ENCODE measurements at places on chromosomes 11 and 22. TPM values are rescaled to one million over a fixed set of nuclear protein-coding genes. Genes with fewer than 3 reads are reported as not detected.

The LAMTOR1 gene
- 85.4 TPM for total RNA-seq

The PNPLA3 gene
- 11.4 TPM for total RNA-seq

The PKP3 gene
- 56.9 TPM for total RNA-seq

The BRSK2 gene
- 53.2 TPM for total RNA-seq

The NCR3LG1 gene
- 1.3 TPM for total RNA-seq

The GAL3ST3 gene
- total RNA-seq: 3.9 TPM

The MS4A6A gene
- total RNA-seq: not detected

The VSIG10L2 gene
- not detected for total RNA-seq

DNA sequence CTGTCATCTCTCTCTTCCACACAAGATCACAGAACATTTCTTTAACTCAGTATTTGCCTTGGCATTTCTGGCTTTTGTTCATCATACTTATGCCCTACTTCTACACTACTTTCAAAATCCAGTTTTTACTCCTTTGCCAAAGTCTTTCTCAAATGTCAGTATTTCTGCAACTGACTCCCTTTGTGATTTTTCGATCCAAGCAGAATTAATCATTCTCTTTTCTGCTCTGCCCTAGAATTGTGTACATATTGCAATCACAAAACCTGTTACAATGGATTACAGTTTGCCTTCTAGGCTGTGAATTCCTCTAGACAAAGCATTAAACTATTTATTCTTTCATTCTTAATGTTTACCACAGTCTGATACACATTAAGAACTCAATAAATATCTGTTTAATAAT is 33.3 kb upstream of the GLYAT start:
- peaks cover 12% of the 10 kb centered on the region for H3K4me1 ChIP-seq
- no peak overlapping the region for H3K27ac ChIP-seq
- no peak for DNase-seq
- H3K27me3 ChIP-seq: no peaks in the 10 kb centered on the region

DNA sequence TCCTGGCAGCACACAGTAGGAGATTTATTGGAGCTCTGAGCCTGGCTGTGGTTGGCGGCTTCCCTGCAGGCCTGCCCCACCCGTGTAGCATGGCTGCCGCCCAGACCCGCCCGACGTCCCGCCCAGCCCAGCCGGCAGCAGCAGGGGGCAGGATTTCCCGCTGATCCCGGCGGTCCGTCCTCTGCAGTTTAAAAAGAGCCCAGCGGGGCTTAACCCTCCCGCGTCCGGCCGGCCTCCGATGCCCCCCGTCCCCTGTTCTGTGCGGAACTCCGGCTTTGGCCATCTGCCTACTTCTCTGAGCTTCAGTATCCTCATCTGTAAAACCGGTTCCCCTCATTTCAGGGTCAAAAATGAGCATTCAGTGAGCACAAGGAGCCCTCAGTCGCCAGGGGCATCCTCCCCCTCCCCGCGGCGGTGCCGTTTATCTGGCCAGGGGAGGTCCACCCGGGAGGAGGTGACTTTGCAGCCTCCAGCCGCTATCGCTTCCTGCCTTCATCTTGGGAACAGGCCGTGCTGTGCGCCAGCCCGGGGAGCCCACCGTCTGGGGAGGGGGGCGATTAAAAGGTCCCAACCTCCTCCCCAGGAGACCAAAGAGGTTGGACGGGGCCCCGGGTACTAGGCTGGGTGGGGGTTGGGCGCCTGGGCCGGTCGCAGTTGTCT is at the start of gene GAS2L1:
TSS of gene GAS2L1 (plus strand) at position 476 of the 660 bp plus-strand sequence. CDS start 1,456 bp downstream, outside the sequence.
- H3K4me3 ChIP-seq: peak within 1 kb of the TSS; percentile 81
- peak; percentile 64 for DNase-seq
- peak within 1 kb of the TSS; percentile 86 for H3K27ac ChIP-seq
- no peaks in the 10 kb centered on the region for H3K27me3 ChIP-seq

GRCh38 chr22:50346470-50346869 is 3.3 kb downstream of the PPP6R2 start:
- H3K27ac ChIP-seq: no peak overlapping the region
- no peak for DNase-seq
- no peaks in the 10 kb centered on the region for H3K36me3 ChIP-seq
- H3K4me3 ChIP-seq: no peak overlapping the region

DNA sequence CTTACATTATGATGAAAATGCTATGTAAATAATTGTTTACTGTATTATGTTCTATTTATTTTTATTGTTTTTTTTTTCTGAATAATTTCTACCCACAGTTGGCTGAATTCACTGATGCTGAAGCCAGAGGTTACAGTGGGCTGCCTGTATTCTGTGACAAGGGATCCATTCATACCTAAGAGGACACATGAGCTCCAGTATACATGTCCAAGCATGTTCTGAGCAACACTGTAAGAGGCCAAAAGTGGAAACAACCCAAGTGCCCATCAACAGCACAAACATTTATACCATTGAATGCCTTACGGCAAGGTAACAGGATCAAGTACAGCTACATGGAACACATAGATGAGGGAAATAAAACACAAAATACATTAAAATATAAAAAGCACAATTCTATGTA is 1.4 kb upstream of the SRSF8 start:
- peaks cover 12% of the 10 kb centered on the region for H3K4me1 ChIP-seq
- H3K36me3 ChIP-seq: peaks cover 3% of the 10 kb centered on the region
- H3K27me3 ChIP-seq: peaks cover 11% of the 10 kb centered on the region
- H3K27ac ChIP-seq: no peak overlapping the region
- no peak for DNase-seq

DNA sequence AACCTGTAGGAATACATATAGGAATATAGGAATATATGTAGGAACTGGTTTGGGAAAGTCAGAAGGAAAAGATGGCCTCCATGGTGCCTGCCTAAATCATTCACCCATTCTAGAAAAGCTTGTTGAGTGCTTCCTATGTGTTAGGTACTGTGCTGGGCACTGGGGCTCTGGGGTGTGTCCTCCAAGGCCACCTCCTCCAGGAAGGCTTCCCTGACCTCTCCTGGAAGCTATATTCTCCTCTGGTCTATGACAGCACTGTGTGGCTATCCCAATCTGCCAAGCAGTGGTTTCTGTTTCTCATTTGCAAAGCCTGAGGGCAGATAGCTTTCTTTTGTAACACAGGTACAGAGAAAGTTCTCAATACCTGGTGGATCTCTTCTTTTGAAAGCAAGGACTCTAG is 30.2 kb downstream of the IRAG1 start:
- no peaks in the 10 kb centered on the region for H3K36me3 ChIP-seq
- no peaks in the 10 kb centered on the region for H3K27me3 ChIP-seq
- peaks cover 14% of the 10 kb centered on the region for H3K4me1 ChIP-seq
- H3K27ac ChIP-seq: no peak overlapping the region
- H3K4me3 ChIP-seq: no peak overlapping the region
- no peak for DNase-seq

DNA sequence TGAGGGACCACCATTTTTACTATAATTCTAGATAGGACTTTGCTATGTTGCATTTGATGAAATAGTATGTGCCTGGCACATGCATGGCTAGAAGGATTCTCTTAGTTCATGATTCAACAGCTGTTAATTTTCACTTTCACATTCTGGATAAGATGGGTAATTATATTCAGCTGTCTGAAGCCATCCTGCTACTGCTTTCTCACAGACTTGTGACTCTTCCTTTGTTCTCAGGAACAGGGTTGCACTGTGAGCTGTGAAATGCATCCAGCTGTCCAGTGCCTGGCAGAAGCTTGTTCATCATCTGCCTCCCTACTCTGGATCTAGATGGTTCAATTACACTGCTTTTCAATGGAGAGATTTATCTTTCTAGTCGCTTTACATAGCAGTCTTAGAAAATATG is 610.1 kb upstream of the ANO5 start:
- no peak overlapping the region for H3K4me3 ChIP-seq
- H3K27ac ChIP-seq: no peak overlapping the region
- H3K4me1 ChIP-seq: no peaks in the 10 kb centered on the region
- H3K36me3 ChIP-seq: no peaks in the 10 kb centered on the region
- DNase-seq: no peak
- H3K27me3 ChIP-seq: peaks cover 4% of the 10 kb centered on the region

DNA sequence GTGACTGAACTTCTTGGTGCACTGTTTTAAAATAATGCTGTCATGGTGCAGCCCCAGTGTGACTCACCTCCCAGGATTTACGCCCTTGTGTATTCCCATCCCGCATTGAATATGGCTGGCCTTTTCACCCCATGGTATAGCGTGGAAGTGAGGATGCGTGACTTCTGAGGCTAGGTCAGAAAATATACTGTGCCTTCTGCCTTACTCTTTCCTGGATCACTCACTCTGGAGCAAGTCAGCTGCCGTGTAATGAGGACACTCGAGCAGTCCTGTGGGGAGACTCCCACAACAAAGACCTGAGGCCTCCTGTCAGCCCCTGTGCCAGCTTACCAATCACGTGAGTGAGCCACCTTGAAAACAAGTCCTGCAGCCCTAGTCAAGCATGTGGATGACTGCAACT is 471.9 kb upstream of the KIRREL3 start:
- no peak for DNase-seq
- H3K27ac ChIP-seq: no peak overlapping the region
- no peak overlapping the region for H3K4me3 ChIP-seq

DNA sequence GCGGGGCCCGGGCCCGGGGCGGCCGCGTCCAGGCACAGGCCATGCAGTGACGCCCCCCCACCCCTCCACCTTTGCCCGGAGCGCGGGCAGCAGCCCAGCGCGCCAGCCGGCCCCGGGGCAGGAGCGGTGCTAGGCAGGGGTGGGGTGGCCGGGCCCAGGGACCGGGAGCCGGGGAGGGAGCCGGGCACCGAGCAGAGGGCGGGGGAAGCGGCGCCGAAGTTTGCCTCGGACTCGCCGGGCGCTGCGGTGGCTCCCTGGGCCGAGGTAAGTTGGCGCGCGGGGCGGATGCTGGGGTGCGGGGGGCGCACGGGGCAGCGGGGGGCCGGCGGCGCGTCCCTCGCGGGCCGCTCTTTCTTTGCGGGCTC is 332 bp downstream of the TEAD1 start:
- no peak overlapping the region for H3K27ac ChIP-seq
- no peaks in the 10 kb centered on the region for H3K27me3 ChIP-seq
- H3K4me3 ChIP-seq: no peak overlapping the region
- peaks cover 33% of the 10 kb centered on the region for H3K4me1 ChIP-seq
- H3K36me3 ChIP-seq: no peaks in the 10 kb centered on the region

DNA sequence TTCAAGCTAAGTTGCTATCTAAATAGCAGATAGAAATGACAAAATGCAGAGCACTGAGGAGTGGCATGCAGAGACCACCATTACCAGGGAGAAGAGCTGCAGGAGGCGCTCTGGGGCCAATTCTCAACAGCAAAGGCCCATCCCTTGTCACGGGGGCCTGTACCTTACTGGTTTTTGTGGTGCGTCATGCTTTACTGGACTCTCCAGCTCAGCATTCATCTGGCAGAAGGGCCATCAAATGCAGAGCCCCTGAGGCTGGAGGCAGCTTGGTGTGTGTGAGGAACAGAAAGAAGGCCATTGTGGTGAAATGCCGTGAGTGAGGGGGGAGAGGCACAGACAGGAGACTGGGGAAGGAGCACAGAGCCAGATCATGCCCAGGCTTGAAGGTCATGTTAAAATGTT is 56.5 kb upstream of the NAV2 start:
- H3K36me3 ChIP-seq: no peaks in the 10 kb centered on the region
- no peaks in the 10 kb centered on the region for H3K4me1 ChIP-seq
- no peak for DNase-seq
- H3K27ac ChIP-seq: no peak overlapping the region
- H3K4me3 ChIP-seq: no peak overlapping the region
- no peaks in the 10 kb centered on the region for H3K27me3 ChIP-seq

- peaks cover 2% of the 10 kb centered on the region for H3K4me1 ChIP-seq
- H3K27me3 ChIP-seq: peaks cover 7% of the 10 kb centered on the region
- H3K4me3 ChIP-seq: no peak overlapping the region
- no peak for DNase-seq
These were observed 5.6 kb downstream of the DUSP8 start for GRCh38 chr11:1566381-1567051.

DNA sequence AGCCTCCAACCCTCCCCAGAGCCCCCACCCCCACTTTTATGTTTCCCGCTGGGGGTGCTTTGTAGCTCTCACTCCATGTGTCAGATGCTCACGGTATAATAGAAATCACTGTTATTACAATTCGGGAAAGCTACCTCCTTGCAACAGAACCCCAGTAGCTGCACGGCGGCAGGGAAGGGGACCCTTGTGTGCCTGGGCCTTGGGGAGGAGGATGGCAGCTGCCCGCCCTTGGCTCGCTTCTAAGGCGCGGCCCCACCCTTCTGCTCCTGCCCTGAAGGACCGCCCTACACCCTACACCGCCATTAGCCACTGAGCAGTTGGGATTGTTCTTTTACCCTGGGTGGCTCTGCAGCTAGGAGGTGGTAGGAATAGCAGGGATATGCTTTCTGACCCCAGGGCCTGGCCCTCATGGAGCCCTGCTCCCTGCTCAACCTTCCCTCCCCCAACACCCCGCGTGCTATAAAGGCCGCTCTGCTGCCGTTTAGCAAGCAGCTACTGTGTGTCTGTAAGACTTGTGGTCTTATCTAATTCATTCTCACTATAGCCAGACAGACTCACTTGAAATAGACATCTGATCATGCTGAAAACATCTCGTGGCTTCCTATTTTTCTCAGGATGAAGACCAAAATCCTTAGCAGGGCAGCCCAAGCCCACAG is 219.7 kb downstream of the CEP164 start:
- no peak for DNase-seq
- H3K27me3 ChIP-seq: peaks cover 50% of the 10 kb centered on the region
- no peaks in the 10 kb centered on the region for H3K36me3 ChIP-seq
- no peak overlapping the region for H3K27ac ChIP-seq
- H3K4me1 ChIP-seq: no peaks in the 10 kb centered on the region

DNA sequence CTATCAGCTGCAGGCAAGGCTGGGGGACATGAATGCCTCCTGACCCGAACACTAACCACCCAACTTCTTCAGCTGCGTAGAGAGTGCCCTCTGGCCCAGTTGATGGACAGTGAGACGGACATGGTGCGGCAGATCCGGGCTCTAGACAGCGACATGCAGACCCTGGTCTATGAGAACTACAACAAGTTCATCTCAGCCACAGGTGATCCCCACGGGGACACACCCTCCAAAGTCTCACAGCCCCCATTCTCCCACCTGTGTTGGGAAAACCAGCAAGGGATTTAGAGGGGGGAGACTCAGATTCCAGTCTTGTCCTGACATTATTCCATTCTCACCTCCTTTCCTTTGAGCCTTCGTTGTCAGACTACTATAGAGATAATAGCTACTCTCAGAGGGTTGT is 912 bp downstream of the VPS51 start:
- peak overlapping the region; percentile 96 for H3K27ac ChIP-seq
- peaks cover 8% of the 10 kb centered on the region for H3K4me1 ChIP-seq
- H3K27me3 ChIP-seq: no peaks in the 10 kb centered on the region
